ENCODE measurements at places on chromosomes 13 and 19.

DNA sequence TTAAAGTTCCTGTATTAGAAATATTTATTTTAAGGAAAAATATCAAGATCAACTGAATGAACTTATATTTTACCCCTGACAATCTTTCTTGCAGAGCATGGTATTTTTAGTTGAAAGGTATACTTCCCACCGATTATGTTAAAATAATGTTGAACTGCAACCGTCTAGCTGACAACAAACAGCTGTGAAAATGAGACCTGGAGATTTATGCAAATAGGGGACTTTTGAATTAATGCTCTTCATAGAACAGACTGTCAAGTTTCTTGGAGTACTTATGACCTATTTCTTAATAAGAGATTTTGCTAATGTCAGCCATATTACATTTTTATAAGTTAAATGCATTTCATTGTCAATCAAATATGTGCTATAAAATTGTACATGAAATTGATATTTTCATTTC lies 210.9 kb downstream of the NALCN start:
- H3K36me3 ChIP-seq, result no peaks in the 10 kb centered on the region
- H3K4me1 ChIP-seq, result no peaks in the 10 kb centered on the region
- H3K27me3 ChIP-seq, result no peaks in the 10 kb centered on the region
- no peak for DNase-seq

DNA sequence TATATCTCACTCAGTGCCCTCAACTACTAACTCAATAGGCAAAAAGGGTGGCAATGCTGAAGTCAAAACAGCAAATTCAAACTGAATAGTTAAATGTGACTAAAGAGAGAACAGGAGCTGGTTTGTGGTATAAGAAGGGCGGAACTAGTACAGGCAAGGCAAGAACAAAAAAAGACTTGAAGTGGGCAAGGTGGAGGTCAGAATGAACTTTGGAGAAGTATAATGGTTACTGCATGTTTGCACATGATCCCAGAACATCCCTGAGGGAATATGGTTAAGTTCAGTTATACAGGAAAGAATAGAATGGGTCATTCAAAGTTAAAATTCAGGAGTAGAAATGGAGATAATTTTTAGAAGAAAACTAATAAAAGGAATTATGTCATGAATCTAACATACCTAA lies 85.5 kb downstream of the DIAPH3 start:
- no peak for DNase-seq
- H3K4me1 ChIP-seq, result no peaks in the 10 kb centered on the region
- no peaks in the 10 kb centered on the region for H3K27me3 ChIP-seq
- no peaks in the 10 kb centered on the region for H3K36me3 ChIP-seq
- no peak overlapping the region for H3K4me3 ChIP-seq
- no peak overlapping the region for H3K27ac ChIP-seq

- no peak for DNase-seq
- H3K4me3 ChIP-seq, result no peak overlapping the region
- no peaks in the 10 kb centered on the region for H3K27me3 ChIP-seq
- H3K4me1 ChIP-seq, result peaks cover 6% of the 10 kb centered on the region
- H3K36me3 ChIP-seq, result no peaks in the 10 kb centered on the region
Measured at GRCh38 chr13:113796964-113797676, 38.1 kb downstream of the TMEM255B start.

DNA sequence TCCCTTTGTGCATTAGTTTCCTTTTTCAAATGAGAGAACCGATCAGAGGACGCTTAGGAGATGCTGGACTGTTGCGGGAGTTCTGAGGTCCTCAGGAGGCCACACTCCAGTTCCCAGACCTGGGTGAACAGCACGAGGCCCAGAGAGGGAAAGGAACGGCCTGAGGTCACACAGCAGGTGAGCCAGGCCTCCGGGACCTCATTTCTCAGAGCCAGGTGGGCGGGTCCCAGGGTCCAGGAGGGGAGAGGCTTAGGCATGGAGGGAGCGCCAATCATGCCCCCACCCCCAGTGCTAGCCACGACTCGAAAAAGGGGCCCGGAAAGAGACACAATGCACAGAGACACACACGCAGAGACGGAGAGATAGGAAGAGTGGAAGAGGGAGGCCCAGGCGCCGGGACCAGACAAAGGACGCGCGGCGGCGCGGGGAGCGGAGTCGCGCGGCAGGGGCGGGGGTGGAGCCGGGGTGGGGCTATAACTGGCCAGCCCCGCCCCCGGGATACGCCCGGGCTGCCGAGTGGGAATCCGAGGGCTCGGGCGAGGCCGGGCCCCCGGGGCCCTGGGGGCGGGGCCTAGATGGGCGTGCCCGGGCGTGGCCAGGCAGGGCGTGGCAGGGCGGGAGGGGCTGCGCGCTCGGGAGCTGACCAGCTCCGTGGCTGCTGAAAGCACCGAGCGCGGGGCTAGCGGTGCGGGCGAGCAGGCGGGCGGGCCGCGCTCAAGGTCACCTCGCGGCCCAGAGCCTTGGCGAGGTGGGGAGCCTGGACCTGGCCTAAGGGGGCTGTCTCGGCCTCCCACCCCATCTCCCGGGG lies 1.6 kb downstream of the ELAVL3 start:
- peaks cover 47% of the 10 kb centered on the region for H3K4me1 ChIP-seq
- H3K4me3 ChIP-seq, result peak overlapping the region; percentile 27
- peaks cover 22% of the 10 kb centered on the region for H3K27me3 ChIP-seq
- no peak overlapping the region for H3K27ac ChIP-seq

GRCh38 chr13:113843063-113843654 lies 20.7 kb downstream of the GAS6 start:
- H3K27ac ChIP-seq, result peak overlapping the region; percentile 68
- peaks cover 36% of the 10 kb centered on the region for H3K36me3 ChIP-seq
- H3K4me1 ChIP-seq, result peaks cover 64% of the 10 kb centered on the region

DNA sequence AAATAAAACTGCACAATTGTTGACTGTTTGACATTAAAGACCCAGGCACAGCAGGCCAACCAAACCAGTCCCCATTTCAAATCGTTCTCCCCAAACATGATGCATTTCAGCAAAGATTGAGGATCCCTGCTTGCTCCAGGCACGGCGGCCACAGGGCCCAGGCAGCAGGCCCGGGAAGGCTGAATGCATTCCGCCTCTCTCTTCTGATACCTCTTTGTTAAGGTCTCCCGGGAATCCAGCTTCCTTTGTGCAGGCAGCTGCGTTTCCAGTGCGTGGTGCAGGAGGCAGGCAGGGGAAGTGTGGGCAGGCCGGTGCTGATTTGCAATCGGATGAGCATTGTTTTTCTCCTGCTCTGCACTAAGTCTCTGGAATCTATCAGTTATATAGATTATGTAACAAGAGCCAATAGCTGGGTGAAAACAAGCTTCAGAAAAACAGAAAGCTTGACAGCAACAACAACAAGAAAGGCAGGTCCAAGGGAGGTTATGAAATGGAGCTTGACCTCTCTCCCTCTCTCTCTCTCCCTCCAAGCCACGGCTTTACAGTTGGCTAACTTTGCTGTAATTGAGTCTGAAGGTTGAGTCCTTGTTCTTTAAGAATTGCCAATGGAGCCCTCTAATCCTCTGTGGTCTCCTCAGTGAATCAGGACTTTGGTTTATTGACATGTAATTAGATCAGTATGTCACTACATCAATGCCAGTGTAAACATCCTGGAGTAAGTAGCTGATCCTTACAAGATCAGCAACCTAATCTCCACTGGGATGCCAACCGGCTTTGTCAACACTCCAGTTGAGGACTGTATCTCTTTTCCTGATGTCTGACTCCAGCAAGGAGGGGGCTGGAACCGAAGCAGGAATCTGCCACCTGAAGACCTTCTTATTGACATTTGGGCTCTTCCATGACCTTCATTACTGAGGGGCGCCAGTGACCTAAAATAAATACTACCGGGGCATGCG lies 338.0 kb downstream of the TEX29 start:
- H3K4me3 ChIP-seq, result no peak overlapping the region
- no peak overlapping the region for H3K27ac ChIP-seq
- DNase-seq, result no peak
- H3K27me3 ChIP-seq, result no peaks in the 10 kb centered on the region
- no peaks in the 10 kb centered on the region for H3K4me1 ChIP-seq

DNA sequence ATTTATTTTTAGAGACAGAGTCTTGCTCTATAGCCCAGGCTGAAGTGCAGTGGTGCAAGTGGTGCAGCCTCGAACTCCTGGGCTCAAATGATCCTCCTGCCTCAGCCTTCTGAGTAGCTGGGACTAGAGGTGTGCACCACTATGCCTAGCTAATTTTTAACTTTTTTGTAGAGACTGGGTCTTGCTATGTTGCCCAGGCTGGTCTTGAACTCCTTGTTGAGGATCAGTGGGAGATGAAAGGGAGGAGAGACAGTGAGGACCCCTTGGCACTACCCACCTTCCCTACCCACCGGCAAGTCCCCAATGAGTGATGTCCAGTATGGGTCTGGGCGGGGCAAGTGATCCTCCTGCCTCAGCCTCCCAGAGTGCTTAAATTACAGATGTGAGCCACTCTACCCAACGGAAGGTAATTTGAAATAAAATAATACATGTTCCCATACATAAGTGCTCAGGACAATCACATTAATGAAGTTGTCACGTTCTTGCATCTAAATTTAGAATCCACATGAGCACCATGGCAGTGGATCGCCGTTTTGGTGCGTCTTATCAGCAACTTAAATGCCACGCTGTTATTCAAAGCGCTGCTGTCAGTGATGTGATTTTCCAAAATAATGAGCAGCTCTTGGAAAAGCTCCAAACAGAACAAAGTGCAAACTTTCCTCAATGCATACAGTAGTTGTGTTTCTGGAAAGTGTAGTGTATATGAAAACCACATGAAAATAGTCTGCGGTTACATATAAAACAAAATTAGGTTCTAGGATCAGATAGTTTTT lies 5.9 kb upstream of the ARL11 start:
- no peaks in the 10 kb centered on the region for H3K36me3 ChIP-seq
- DNase-seq, result no peak
- H3K27me3 ChIP-seq, result no peaks in the 10 kb centered on the region
- no peaks in the 10 kb centered on the region for H3K4me1 ChIP-seq

DNA sequence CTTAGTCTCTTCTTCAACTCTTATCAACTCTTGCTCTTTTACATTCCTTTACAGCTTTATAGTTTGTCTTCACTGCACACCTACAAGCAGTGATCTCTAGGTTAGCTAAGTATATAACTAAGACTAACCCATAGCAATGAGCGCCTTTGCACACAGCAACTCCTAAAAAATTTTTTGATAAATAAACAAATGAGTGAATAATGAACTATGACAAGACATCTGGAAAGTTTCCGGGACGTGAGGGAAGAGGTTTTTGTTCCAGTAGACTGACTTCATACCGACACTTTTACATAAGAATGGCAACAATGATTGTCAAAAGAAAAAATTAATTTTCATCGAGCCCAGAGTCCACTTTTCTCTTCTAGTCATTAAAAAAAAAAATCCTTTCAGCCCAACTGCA lies 98.3 kb downstream of the ELF1 start:
- peaks cover 7% of the 10 kb centered on the region for H3K4me1 ChIP-seq
- H3K4me3 ChIP-seq, result peak overlapping the region; percentile 74
- H3K36me3 ChIP-seq, result no peaks in the 10 kb centered on the region
- H3K27me3 ChIP-seq, result no peaks in the 10 kb centered on the region
- no peak for DNase-seq

GRCh38 chr19:47794526-47794925 lies 9.8 kb downstream of the TPRX1 start:
- no peak for DNase-seq
- H3K27me3 ChIP-seq, result peaks cover 7% of the 10 kb centered on the region
- no peaks in the 10 kb centered on the region for H3K4me1 ChIP-seq
- H3K27ac ChIP-seq, result no peak overlapping the region
- no peak overlapping the region for H3K4me3 ChIP-seq
- H3K36me3 ChIP-seq, result no peaks in the 10 kb centered on the region

DNA sequence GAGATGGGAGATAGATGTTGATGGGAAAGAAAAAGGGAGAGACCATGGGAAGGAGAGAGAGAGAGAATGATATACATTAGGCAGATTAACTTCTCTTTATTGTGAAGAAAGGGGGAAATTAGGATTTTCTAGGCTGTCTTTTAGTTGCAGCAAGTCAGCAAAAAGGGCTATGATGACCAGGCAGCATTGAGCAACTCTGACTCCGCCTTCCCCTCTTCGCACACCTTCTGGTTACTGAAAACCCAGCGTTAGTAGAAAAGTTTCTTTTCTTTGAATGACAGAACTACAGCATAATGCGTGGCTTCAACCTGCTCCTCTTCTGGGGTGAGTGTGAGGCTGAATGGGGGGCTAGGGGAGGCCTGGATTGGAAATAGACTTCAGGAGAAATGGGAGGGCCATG lies at the start of gene ADGRE1:
Gene ADGRE1, plus strand, starts transcription at position 264 of the 400 bp plus-strand sequence. Its CDS starts 30 bp downstream, at position 294.
- H3K36me3 ChIP-seq, result no peaks in the 10 kb centered on the region
- no peak within 1 kb of the TSS for H3K27ac ChIP-seq
- H3K27me3 ChIP-seq, result peaks cover 13% of the 10 kb centered on the region
- H3K4me1 ChIP-seq, result no peaks in the 10 kb centered on the region
- no peak within 1 kb of the TSS for H3K4me3 ChIP-seq

DNA sequence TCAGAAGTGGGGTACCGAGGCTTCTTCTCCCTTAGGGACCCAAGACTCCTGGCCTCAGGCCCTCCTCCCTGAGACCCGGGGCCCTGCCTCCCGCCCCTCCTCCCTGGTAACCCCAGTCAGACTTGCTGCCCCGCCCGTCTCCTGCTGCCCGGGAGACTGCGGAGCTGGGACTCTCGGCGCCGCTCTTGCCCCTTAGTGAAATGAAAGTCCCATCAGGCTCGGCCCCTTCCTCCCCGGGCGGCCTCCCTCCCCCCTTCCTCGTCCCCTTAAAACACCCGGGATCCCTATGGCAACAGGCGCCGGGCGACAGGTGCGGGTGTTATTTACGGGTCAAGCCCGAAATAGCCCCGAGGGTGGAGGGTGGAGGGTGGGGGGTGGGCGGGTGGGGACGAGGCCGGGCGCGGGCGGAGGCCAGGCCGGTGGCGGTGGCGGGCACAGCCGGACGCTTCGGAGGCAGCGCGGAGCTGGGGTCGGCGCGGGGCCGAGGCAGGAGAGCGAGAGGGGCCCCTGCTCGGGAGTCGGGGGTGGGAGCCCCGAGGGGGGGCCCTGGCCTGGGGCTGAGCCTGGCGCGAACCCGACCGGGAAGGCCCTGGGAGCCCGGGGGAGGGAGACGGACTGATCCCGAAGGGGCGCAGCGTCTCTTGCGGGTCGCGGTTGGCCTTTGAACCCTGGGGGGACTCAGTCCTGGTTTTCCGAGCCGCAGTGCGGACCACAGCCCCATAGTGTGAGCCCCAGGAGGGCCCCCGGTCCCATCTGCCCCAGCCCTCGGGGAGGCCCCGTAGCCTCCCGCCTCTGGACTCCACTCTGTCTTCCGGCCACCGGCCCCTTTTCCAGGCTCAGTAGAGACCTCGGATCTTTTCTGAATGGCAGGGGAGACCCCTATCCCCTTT lies at the start of gene CACNG6:
Gene CACNG6, plus strand, starts transcription at position 414 of the 890 bp plus-strand sequence. CDS start 1,241 bp downstream, outside the sequence.
- no peak for DNase-seq
- peaks cover 13% of the 10 kb centered on the region for H3K4me1 ChIP-seq
- H3K27ac ChIP-seq, result no peak within 1 kb of the TSS
- no peaks in the 10 kb centered on the region for H3K27me3 ChIP-seq
- peak within 1 kb of the TSS; percentile 44 for H3K4me3 ChIP-seq
